ENCODE measurements at places on chromosomes 1 and 21.

GRCh38 chr1:203346060-203346768 lies 4.7 kb downstream of the FMOD start:
- no peak for DNase-seq

- DNase-seq, result no peak
Measured at GRCh38 chr1:219331424-219331823, 157.7 kb downstream of the LYPLAL1 start.

DNA sequence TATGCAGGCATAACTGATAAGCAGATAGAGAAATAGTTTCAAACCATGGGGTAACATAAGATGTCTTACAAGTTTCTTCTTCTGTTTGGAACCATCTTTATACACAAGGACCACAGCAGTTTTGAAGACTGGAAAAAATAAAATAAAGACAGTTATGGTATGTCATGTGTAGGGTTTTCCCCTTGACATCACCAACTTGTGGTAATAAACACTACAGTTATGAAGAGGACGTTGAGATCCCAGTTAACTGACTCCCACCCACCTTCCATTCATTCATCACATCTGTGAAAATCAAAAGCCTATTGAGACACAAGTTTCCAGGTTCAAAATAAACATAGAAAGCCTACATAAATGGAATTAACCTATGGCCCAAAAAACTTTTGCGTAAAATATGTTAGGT lies 92.5 kb upstream of the KRTAP19-8 start:
- DNase-seq, result no peak

DNA sequence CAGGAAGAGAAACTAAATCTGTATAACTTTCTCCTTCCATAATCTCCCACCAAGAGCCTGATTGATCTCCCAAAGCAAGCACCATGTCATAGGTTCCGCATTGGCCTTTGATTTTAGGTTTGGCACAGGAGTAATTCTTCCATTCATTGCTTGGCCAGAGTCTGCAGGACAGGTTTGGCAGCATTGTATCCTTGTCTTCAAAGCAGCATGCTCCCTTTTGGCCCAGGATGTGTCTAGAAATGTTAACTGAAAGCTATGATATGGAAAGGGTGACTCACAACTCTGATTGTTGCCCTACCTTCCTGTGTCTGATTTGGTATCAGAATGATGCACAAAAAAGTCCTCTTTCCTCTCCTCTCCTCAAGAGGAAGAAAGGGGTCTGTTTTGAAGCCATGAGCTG lies 824.3 kb upstream of the PRMT6 start:
- DNase-seq, result no peak

DNA sequence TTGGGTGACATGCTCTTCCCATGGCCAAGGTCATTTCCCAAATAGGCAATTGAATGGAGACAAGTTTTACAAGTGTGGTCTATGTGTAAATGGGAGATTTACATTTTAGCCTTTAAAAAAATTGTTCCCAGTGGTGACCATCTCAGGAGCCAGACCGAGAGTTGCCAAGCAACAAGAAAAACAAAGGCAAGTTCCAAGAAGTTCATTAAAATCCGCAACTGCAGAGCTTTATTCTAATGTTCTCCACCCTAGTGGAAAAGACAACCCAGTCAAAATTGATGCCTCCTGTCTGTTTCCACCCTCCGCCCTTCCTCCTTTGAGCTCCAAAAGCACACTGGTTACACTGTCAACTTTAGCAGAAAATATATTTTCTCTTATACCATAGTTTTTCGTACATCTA lies 33.2 kb upstream of the CD55 start:
- DNase-seq, result no peak

- DNase-seq, result no peak
Measured at GRCh38 chr1:23263380-23263887, 46.1 kb upstream of the HTR1D start.

DNA sequence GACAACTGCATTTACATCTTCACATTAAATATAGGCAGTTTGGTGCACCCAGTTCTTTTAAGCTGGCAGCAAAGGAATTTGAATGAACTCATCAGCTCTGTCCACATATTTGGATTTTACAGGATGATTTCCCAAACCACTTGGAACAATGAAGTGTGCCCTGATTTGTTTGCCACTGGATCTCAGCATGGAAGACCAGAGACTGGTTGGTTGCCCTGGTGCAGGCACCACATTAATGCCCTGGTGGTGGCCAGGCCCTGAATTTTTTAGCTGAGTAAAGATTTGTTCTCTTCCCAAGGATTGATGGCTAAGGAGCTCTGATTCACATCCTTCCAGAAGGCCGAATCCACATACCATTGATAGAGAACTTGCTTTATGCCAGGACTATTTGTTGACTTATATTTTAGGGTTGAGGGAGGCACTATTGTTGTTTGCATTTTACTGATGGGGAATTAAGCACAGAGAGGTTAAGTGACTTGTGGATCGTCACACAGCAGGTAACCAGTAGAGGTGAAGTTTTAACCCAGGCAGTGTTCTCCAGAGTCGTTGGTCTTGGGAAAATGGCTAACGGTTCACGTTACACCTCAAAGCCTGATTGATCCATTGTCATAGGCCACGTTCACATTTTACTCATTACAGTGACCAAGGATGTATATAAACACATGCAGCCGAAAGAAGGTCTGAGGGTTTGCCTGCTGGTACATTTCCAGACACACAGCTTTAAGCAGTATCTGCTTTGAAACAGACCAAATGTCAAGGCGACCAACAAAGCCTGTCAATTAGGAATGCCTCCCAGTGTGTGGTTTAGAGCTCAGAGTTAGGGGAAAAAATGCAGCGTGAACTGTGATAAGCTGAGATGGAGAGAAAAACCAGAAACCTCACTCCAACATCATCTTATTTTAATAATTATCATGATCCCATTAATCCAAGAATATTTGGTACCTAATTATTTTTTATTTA lies 50.7 kb downstream of the KAZN start:
- no peak for DNase-seq

DNA sequence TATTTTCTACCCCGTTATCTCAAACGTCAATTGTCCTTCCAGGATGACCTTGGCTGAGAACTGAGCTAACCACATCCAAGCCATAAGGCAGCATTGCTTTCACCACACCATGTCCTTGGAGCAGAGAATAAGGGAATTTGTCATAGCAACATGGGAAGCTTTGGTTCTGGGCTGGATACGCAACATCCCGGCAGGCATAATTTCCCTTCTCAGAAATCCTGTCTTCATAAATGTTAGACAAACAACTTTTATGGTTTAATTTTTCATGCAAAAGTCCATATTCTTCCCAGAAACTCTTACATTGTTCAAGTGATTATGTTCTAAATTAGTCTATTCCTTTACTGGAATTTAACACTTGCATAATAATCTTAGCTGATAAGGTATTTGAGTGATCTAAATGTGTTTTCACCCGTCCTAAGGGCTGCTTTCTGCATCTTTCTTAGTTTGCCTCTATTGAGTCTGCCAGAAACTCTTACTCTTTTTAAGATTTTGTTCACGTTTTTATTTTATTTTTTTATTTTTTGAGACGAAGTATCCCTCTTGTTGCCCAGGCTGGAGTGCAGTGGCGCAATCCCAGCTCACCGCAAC lies 51.8 kb downstream of the KCNJ15 start:
- no peak for DNase-seq

DNA sequence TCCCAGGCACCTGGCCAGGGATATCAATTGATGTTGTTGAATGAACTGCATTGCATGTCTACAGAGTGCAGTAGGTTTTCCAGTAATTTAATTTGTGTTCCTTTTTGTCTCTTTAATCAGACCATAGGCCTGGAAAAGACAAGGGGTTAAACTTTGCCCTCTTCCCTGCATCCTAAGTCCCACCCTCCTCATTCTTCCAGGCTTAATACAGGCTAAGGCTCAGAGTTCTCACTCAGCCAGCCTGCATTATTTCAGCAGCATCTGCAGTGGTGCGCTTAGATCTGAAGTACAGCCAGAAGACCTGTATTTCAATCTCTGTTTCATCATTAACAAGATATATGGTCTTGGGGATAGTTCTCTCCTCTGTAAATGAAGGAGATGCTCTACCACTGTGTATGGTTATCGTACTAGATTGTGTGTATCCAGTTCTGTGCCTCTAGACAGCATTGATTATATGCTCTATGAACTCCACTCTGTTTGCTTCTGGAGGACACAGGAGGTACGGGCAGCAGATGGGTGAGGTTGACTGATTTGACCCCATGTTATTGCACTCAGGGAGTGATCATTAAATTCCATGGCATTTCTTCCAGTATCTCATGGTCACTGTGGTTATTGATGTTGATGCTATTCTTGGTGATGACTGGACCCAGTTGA lies 286.1 kb downstream of the RPS6KC1 start:
- no peak for DNase-seq

GRCh38 chr1:40161888-40162397 lies 756 bp downstream of the RLF start:
- DNase-seq, result no peak

DNA sequence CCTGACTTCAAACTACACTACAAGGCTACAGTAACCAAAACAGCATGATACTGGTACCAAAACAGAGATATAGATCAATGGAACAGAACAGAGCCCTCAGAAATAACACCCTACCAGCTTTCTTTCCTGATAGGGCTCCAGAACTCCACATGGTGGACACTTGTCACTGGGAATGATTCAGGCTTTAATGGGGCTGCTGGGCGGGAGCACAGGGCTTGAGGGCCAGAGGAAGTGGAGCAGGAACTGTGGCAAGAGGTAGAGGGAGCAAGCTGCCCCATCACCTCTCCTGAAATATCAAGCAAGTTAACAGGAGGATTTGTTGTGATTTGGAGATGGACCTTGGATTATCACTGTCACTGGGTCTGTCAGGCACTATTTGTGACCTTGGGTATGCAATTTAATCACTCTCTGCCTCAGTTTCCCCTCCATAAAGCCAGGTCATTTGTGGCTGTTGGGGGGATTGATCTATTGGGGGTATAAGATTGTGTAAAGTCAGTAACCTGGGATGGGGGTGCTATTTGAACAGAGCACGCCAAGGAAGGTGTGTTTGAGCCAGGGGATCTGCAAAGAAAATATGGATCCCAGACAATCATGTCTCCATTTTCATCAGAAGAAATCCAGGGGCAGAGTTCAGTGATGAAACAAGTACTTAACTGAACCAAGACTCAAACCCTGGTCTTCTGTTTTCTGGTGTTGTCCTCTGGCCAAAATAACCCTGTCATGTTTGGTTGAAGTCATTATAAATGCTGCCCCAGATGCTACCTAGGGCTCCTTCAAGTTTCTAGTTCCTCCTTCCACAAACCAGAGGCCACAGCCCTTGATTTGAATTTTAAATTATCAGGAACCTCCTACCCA lies 25.2 kb downstream of the ETS2 start:
- no peak for DNase-seq

- DNase-seq, result no peak
Measured at GRCh38 chr1:159669338-159669737, 45.1 kb downstream of the CRP start.

- no peak for DNase-seq
Measured at GRCh38 chr21:33839167-33839716, 76.4 kb downstream of the ATP5PO start.

DNA sequence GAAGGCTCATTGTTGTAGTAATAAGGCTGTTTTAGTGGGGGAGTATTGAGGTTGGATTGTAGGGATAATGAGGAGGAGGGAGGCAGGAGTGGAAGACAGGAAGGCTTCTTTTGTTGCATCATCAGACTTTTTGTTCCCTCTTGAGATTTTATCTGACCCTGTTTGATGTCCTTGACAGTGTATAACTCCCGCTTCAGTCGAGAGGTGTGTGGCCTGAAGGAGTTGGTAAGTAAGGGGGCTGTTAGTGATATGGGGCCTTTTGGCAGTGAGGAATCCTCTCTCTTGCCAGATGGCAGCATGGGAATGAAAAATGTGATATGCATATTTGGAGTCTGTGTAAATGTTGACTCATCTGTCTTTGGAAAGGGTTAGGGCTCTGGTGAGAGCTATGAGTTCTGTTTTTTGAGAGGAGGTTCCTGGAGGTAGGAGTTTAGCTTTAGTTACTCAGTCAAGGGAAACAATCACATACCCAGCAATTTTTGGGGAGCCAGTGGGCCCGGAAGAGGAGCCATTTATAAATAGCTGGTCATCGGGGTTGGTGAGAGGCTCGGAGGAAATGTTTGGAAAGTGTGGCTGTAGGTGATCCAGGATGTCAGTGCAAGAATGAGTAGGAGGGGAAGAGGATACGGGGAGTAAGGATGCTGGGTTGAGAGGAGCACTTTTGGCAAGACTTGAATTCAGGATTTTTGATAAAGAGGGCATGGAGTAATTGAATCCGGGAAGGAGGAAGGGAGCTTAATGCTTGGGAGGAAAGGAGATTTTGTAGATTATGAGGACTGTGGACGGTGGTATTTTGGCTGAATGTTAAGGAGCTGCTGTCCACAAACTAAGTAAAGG lies 136.7 kb upstream of the ETV3 start:
- no peak for DNase-seq

GRCh38 chr1:44318097-44319088 lies 36.7 kb downstream of the ERI3 start:
- DNase-seq, result peak; percentile 38

DNA sequence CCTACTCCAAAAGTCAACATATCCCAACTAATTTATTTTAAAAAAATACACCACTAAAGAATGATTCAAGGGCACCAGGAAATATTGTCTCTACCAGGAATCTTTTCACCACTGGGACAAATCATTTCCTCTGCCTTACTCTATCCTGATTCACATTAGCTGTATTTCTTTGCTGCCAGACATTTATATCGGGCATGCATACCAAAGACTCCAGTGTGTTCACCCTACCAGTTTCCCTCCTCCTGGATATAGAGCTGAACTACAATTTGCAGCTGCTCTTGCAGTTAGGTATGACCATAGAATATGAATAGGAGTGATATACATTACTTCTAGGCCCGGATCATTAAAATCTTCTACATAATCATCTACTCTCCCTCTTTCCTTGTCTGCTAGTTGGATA lies 7.6 kb downstream of the KCNJ6 start:
- DNase-seq, result no peak

- no peak for DNase-seq
Measured at GRCh38 chr1:248748211-248748610, 7.3 kb downstream of the LYPD8 start.

DNA sequence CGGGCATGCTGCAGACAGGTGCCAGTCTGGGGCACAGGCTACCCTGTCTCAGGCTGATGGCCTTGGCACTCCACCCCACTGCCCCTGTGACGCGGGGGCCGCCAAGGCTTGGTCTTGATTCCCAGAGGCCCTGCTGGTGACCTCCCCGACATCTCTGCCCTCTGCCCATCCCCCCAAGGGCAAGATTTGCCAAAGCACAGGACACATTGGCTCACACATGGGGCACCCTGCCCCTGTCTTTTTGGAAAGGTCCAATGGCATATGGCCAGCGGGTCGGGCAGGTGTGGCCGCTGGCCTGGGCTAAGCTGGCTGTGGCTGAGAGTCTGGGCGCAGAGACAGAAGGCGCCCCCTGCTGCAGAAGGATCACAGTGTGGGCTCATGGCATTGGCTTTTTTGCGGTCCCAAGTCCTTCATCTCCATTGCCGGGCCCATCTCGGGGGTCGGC lies 4.6 kb downstream of the MIB2 start:
- DNase-seq, result no peak

- no peak for DNase-seq
Measured at GRCh38 chr1:163896001-163896400, 574.2 kb downstream of the NUF2 start.

GRCh38 chr1:178232108-178232507 lies 138.2 kb downstream of the RASAL2 start:
- no peak for DNase-seq

- no peak for DNase-seq
Measured at GRCh38 chr1:203321273-203322052, 16.1 kb downstream of the BTG2 start.
